Vagina (tissue), 2 donors: ENCODE measurements at places on chromosomes 4 and X. TPM values are rescaled to one million over a fixed set of nuclear protein-coding genes. Genes with fewer than 3 reads are reported as not detected.

DNA sequence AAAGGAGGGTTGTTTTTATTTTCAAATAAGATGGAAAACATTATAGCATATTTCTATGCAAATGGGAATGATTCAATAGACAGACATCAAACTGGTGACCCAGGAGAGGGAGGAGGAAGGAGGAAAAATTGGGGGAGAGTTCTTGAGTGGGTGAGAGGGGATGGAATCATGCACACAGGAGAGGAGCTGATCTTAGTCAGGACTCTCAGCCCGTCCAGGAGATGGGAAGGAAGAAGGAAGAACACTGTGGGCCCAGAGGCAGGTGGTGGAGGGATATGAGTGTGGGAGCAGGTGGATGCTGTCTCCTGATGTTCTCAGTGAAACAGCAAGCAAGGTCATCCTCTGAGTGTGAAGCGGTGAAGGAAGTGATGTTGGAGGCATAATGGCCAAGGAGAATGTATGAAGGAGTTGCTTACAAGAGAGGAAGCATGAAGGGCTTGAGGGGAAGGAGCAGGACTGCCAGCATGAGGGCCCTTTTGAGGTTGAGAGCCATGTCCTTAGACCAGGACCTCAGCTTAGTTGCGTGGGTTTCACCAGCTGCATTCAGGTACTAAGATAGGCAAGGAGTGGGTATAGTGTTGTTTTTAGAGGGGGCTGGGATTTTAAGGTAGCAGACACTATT is 161.7 kb upstream of the NAP1L5 start:
- H3K4me1 ChIP-seq = peaks cover 13% of the 10 kb centered on the region
- no peak for DNase-seq
- no peak overlapping the region for H3K27ac ChIP-seq
- no peak overlapping the region for H3K4me3 ChIP-seq
- no peaks in the 10 kb centered on the region for H3K27me3 ChIP-seq

DNA sequence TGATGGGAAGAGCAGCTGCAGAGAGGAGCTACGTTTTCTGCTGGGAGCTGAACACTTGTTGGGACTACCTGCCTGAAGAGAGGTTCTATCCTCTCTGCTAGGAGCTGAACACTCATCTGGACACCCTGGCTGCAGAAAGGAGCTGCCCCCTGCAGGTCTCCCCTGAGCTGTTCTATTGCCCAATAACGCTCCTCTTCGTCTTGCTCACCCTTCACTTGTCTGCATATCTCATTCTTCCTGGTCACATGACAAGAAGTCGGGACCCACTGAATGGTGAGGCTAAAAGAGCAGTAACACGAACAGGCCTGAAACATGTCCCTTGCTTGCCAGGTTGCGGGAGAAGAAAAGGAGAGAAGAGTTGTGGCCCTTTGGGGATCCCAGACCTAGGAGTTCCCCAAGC is 27.8 kb downstream of the NAA11 start:
- no peak overlapping the region for H3K27ac ChIP-seq
- H3K27me3 ChIP-seq = no peaks in the 10 kb centered on the region
- H3K4me1 ChIP-seq = no peaks in the 10 kb centered on the region
- no peak for DNase-seq

DNA sequence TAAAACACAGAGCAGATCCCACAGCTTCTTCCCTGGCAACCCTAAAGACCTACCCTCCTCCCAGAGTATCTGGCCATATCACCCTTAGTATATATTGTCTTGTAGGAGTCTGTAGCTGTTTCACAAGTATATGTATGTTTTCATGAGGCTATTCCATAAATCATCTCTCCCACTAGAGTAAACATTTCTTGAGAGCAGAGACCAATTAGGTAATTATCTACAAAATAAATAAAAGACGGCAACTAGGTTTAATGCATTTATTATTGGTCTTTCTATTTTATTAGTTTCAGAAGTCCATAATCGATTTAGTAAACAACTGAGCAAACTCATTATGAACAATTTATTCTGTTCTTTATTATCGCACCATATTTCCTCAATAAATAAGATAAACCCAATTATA is 7.0 kb downstream of the ACOT9 start:
- no peaks in the 10 kb centered on the region for H3K36me3 ChIP-seq
- H3K27me3 ChIP-seq = no peaks in the 10 kb centered on the region
- no peaks in the 10 kb centered on the region for H3K4me1 ChIP-seq
- no peak for DNase-seq
- H3K27ac ChIP-seq = no peak overlapping the region

DNA sequence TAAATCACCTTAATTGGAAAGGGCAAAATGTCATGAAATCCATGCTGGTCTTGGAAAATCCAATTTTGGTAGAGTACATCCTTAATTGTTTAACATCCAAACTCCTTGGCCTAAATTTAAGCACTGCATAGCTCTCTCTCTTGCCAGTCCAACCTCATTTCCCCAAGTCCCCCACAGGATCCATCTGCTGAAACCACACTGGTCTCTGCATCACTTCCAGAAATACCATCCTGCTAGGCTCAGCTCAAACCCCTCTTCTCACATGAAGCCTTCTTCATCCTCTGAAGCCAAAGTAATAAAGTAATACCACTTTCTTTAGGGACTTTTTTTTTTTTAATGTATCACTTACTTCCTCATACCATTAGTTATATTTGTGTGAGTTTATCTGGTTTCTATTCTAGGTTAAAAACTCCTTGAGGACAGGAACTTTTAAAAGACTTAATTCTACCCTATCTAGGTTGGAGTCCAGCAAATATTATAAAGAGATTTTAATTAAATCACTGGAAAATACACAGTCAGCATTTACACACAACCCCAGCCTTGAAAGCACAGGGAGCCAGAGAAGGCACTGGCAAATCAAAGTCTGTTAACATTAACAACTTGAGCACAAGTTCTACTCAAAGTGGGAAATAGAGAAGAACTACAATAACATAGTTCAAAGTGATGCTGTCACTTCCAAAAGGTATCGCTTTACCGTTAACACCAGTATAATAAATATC is 16.7 kb upstream of the KLF3 start:
- no peak for DNase-seq

DNA sequence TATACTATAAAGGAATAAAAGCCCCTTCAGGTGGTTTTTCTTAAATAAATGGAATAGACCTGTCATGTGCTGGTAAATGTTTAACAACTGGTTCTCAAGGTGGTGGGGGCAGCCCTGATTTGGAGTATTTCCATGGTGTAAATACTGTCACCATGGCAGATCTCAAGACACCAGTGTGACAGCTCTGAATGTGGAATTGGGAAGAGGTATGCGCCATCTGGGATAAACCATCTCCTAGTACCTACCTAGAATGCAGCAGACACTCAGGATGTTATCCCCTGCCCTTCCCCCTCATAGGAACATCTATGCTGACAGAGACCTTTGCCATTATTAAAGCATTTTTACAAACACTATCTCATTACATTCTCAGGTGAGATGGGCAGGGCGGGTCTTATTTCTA is 26.4 kb upstream of the TMSB4X start:
- no peak overlapping the region for H3K4me3 ChIP-seq
- no peaks in the 10 kb centered on the region for H3K36me3 ChIP-seq
- peaks cover 13% of the 10 kb centered on the region for H3K4me1 ChIP-seq
- no peak for DNase-seq

FSTL5 gene
- 0.74 TPM for total RNA-seq

GRCh38 chrX:134460005-134460861 is at the start of gene HPRT1:
TSS of gene HPRT1 (plus strand) at chrX:134460165. CDS start at chrX:134460312, 147 bp downstream.
- no peak for DNase-seq
- no peaks in the 10 kb centered on the region for H3K4me1 ChIP-seq
- no peaks in the 10 kb centered on the region for H3K36me3 ChIP-seq
- no peaks in the 10 kb centered on the region for H3K27me3 ChIP-seq

PRRG1 gene
- total RNA-seq = 9.8 TPM

DNA sequence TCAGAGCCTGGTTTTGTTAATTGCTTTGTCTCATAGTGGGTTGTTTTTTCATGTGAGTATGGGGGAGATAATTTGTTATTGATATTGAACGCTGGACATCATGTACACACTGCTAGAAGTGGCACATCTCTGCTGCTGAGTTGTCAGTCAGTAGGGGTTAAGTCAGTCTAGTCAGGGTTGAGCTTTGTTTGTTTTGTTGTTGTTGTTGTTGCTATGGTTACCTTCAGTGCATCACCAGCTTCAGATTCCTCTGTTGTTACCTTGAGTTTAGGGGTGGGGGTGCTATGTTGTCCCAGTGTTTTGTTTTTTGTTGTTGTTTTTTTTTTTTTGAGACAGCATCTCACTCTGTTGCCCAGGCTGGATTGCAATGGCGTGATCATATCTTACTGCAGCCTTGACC is 9.9 kb downstream of the YIPF6 start:
- no peaks in the 10 kb centered on the region for H3K27me3 ChIP-seq
- H3K4me3 ChIP-seq = no peak overlapping the region
- H3K36me3 ChIP-seq = no peaks in the 10 kb centered on the region
- no peak overlapping the region for H3K27ac ChIP-seq
- DNase-seq = no peak
- no peaks in the 10 kb centered on the region for H3K4me1 ChIP-seq

GSTCD gene
- total RNA-seq = 9.1 TPM

CXCL6 gene
- 13.8 TPM for total RNA-seq

BTC gene
- total RNA-seq = 0.74 TPM

GRCh38 chr4:104942990-104943743 is 203.5 kb upstream of the TET2 start:
- DNase-seq = no peak
- H3K4me3 ChIP-seq = no peak overlapping the region
- H3K4me1 ChIP-seq = no peaks in the 10 kb centered on the region
- H3K27me3 ChIP-seq = no peaks in the 10 kb centered on the region
- H3K27ac ChIP-seq = no peak overlapping the region
- H3K36me3 ChIP-seq = no peaks in the 10 kb centered on the region

TMPRSS11D gene
- total RNA-seq = 72.4 TPM

IGFBP7 gene
- total RNA-seq = 716 TPM
